Putamen (tissue), 1 donor: ENCODE measurements at places on chromosomes 13 and 19.

GRCh38 chr19:18424890-18425514, 5.8 kb downstream of the SSBP4 start:
- DNase-seq, result no peak

DNA sequence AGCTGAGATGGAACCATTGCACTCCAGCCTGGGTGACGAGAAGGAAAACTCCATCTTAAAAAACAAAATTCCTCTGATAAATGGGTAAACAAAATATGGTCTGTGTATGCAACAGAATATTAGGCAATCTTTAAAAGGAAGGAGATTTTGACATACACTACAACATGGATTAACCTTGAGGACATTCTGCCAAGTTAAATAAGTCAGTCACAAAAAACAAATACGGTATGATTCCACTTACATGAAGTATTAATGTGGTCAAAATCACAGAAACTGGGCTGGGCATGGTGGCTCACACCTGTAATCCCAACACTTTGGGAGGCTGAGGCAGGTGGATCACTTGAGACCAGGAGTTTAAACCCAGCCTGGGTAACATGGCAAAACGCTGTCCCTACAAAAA, 3.0 kb upstream of the ZNF444 start:
- DNase-seq, result no peak

DNA sequence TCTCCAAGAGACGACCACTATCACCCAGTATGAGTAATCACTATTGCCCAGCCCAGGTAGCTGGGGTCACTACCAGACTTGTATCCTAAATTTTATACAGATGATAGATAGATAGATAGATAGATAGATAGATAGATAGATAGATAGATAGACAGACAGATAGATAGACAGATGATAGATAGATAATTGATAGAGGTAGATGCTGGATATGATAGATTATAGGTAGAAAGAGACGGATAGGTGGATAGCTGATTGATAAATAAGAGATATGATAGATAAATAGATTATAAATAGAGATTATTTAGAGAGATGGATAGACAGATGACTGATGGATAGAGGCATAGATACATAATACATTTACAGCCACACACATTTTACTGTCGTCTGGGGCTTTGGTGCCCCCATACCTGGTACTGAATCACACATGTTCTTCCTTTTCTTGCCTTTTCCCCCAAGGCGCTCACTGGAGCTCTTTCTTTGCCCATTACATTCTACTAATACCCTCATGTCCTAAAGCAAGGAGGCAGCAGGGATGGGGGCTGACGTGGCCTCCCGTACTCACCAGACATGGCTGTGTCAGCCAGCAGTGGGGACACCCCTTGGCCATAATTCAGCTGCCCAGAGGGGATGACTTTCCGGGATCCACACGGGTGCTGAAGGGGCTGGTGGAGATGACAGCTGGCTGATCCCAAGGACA, 44.6 kb upstream of the CCNE1 start:
- DNase-seq, result no peak

GRCh38 chr19:5694956-5695648, 5.0 kb downstream of the RPL36 start:
- no peak for DNase-seq
